ENCODE measurements at places on chromosomes 7 and 10.

- no peak for DNase-seq
These were observed 834.3 kb upstream of the C7orf33 start for GRCh38 chr7:147756300-147756699.

DNA sequence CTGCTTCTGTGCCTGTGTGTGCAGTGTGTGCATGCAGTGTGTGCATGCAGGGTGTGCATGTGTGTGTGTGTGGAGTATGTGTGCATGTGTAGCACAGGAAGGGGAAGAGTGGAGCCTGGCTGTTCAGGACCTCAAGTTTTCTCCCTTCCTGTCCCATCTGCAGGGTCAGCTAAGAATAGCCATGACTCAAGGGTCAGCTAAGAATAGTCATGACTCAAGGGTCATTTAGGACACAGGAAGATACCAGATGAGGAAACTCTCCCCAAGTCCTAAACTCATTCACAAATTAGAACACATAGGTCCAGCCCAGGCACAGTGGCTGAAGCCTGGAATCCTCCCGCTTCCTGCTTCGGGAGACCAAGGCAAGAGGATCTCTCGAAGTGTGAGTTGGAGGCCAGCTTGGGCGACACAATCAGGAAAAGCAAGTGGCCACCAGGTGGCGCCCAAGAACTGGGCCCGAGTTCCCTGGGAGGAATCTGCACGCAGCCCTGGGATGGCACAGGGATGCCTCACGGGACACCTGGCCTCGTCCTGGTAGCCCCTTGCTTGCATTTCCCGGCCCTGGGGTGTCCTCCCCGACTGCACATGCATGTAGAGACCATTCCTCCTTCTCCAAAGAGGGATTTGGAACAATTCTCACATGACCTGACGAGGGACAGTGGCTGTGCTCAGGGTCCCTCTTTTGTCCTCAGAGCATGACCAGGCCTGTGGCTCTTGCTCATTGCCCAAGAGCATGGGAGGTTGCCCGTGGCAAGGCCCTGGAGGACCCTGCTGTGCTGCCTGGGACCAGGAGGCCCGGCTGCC lies 21.4 kb upstream of the VOPP1 start:
- no peak for DNase-seq

DNA sequence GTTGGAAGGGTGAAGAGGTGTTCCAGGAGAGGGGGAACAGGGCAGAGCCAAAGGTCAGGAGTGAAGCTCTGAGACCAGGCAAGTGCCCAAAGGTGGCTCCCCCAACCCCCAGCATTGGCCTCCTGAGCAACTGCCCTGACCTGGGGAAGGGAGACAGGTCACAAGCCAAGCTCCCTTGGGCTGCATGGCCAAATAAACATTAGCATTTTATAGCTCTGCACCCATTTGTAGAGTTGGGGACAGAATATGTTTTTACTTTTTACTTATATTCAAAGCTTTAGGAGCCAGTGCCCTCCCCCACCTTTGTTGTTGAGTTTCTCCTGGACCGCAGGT lies 4.0 kb downstream of the UNC5B start:
- no peak for DNase-seq

DNA sequence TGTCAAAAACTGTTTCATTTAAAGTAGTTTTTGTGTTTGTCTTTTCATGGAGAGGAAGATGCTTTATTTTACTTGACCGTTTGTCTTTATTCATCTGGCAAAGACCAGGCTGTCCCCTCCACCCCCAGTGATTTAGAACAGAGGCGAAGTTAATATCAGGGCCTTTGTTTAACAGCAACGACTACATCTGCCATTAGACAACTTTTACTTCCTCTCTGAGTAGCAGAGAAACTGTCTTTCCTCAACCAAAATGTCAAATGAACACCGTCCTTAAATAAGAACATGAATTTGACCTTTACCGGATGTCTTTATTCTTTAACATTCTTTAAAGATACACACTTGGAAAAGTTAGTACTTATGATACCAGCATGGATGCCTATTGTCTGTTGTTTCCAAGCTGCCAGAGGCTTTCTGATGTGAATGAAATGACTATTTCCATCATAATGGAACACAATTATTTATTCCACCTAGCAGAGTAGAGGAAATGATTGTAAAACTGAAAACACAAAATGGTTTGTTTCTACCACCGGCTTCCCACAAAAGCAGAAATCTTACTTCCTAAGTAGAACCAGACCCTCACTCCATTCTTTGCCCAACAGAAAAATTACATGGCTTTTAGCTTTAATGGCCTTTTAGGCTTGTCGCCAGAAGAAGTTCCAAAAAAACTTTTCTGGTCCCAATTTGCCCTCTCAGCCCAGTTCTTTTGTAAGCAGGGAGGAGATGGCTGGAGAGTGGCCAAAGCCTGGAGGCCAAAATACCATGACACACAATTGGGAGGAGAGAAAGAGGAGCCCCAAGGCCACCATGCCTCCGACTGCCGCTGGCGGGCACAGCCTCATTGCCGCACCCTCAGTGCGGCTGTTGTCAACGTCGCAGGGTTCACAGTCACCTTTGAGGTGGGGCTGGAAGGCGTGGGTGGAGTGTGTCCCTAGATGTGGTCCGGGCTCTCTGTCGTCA lies 168.5 kb downstream of the TEX36 start:
- no peak for DNase-seq

DNA sequence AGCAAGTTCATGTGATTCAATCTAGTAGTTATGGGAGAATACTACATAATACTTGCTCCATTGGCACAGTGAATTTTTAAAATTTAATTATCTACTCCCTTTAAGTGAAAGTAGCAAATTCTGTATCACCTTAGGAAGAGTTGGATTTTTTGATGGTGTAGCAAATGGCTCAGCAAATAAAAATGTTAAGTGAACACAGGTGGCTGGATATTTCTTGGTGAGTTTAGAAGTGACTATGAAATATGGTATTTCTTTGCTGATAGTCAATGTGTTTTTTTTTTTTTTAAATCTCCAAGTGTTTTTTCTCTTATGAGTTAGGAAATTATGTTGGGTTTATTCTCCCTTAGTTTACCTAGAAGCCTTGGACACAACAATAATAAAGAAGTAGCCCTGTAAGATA lies 67.8 kb downstream of the CREM start:
- no peak for DNase-seq

DNA sequence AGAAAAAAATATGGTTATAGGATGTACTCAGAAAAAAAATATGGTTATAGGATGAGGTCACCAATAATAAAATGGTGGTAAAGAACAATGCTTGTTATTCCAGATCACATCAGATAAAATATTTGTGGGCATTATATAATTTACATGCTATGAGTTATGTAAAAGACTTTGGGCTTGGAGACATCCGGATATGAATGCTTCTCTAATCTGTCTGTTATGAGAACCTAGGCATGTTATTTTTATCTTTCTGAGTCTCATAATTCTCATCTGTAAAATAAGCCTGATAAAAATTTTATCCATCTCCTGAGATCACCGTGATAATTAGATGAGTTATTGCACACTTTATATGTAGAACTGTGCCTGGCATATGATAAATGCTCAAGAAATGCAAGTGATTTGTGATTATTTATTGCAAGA lies 37.8 kb downstream of the DKK1 start:
- DNase-seq: peak; percentile 42

GRCh38 chr7:143227806-143228205 lies 6.0 kb downstream of the TAS2R40 start:
- no peak for DNase-seq

DNA sequence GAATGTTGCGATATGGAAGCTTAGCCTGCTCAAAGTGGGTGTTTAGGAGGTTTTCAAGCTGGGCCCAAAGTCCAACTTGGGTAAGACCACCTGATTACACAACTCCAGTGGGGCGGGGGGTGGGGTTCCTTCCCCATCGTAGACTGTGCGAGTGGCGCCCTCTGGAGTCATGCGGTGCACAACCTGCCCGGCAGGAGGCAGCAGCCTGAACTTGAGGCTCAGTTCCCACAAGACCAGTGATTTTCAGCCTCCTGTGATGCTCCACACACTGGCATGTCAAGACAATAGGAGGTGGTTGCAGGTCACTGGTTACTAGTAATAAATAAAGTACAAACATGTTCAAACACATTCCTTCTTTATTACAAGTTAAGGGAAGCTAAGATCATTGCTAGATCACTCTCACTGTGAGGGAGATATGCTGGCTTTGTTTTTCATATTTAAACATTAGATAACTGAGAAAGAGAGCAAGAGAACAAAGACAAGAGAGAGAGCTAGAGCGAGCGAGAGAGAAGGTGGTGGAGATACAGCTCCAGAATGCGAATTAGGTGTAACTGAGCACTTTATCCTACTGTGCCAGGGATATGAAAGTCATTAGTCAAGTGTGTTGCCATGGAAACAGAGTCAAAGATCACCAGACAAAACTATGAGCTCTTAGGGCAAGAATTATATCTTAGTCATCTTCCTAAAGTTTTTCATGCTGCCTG lies 97.4 kb upstream of the BMPER start:
- DNase-seq: peak; percentile 71

DNA sequence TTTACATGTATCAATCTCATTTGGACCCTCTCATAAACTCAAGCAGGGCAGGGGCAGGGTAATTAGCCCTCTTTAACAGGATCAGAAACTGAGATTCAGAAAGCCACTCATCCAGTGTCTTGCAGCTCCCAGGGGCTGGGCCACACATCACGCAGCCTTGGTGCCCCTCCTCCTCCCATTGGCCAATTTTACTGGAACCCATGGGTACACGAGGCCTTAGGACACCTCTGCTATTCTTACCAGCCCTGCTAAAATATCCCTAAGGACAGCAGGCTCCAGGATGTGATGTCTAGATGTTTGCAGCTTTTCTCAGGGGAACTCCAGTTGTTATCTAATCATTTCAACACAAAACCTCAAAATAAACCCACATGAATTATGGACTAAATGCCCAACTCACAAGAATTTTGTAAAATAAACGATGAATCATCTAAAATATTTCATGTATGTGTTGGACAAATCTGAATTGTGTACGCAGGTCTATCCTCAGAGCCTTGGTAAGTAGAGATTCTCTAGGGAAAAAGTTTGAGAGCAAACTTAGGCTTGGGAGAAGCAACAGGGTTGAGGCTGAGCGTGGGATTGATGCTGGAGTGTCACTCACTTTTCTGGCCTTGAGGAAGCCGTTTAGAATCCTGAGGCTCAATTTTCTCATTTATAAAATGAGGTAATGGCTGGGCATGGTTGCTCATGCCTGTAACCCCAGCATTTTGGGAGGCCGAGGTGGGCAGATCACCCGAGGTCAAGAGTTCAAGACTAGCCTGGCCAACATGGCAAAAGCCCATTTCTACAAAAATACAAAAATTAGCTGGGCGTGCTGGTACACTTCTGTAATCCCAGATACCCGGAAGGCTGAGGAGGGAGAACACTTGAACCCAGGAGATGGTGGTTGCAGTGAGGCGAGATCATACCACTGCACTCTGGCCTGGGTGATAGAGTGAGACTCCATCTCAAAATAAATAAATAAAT lies 69.7 kb upstream of the TNS3 start:
- DNase-seq: peak; percentile 76

GRCh38 chr10:115998301-115998700 lies 274.7 kb downstream of the GFRA1 start:
- DNase-seq: no peak

DNA sequence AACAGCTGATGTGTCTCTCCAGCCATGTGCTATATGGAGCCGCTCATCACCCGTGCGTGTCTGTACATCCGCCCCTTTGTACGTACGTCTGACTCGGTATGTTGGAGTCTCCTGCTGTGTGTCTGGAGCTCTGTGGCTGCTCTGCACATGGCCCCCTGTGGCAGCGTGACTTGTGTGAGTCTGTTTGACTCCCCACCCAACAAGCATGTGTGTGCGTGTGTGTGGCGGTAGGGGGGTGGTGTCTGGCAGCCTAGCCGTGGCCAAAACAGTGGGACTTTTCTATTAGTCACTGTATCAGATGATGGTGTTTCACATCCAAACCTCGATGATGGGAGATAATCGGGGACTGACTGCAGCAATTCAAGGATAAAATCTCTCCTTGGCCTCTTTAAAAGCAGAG lies 94.1 kb downstream of the COL13A1 start:
- DNase-seq: no peak

DNA sequence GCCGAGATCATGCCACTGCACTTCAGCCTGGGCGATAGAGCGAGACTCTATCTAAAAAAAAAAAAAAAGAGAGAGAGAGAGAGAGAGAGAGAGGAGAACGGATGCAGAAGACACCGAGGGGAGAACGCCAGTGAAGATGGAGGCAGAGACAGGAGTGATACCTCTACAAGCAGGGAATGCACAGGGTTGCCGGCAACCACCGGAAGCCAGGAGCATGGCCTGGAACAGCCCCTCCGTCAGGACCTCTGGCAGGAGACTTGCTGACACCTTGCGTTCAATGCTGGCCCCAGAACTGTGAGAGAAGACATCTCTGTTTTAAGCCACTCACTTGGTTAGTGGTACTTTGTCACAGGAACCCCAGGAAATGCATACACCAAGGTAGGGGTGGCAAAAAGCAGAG lies 38.1 kb upstream of the DUSP5 start:
- DNase-seq: no peak

DNA sequence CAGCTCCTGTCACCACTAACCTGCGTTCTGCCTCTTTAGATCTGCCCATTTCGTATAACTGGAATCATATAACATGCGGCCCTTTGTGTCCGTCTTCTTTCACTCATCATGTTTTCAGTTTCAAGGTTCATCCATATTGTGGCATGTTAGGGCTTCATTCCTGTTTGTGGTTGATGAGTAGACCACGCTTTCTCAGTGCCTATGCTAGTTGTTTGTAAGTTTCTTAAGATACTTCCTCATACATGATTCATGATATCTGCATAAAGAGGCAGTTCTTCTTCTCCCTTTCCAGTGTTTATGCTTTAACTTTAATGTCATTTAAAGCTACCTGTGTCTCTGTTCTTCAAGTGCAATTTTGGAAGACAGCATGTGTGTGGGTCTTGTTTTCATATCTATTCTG lies 79.5 kb upstream of the FAM20C start:
- no peak for DNase-seq

GRCh38 chr10:13987446-13987845 lies 343.3 kb downstream of the FRMD4A start:
- DNase-seq: no peak

GRCh38 chr7:95817866-95818640 lies 45.7 kb downstream of the DYNC1I1 start:
- no peak for DNase-seq

DNA sequence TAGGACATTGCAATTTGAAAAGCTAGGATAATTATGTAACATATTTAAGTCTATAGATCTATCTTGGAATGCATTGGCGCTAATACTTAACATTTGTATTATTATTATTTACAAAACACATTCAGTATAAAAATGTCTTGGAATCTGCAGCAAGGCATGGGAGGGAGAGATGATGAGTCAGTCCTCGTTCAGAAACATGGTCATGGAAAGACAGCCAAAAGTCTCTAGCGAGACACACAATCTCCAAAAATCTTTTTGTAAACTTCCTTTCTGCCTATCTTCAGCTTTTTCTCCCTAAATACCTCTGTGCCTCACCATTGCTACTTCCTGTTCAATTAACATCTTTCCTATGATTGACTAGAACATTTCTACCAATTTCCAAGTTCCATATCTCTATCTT lies 188.4 kb upstream of the CACNA2D1 start:
- no peak for DNase-seq
